ENCODE measurements at places on chromosomes 5 and 9.

DNA sequence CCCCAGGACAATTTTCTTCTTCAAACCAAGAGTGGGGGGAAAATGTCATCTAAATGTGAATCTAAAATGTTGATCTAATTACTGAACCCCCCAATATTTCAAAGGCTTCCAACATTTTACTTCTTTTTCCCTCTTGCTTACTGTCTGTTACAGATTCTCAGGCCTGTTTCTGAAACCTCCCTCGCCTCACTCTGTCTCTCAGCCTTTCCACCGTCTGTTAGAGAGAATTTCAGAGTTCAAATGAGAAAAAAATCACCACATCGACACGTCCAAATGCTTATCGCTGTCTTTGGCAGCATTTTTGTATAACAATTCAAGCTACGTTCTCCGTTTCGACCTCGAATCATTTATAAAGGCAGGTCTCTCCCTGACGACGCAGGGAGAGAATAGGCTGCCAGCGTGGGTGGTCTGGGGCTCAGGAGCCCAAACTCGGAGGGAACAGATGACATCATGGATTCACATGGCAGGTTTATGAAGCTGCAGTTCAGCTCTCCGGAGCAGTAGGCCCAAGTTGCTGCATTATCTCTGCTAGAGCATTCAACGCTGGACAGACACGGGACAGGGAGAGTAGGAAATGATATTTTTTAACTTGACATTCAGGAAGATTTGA is 139.8 kb downstream of the GAS1 start:
- no peak for DNase-seq

- DNase-seq, result no peak
Measured at GRCh38 chr5:39132792-39133191, 58.6 kb upstream of the RICTOR start.

- no peak for DNase-seq
Measured at GRCh38 chr5:39257554-39257953, 38.2 kb upstream of the FYB1 start.

GRCh38 chr5:142246258-142246657 is 78.6 kb downstream of the SPRY4 start:
- DNase-seq, result no peak

- DNase-seq, result no peak
Measured at GRCh38 chr5:102663749-102664530, 91.2 kb upstream of the PAM start.

GRCh38 chr9:135886147-135886981 is 21.0 kb downstream of the CAMSAP1 start:
- no peak for DNase-seq

GRCh38 chr9:33082128-33082527 is 5.7 kb upstream of the SMU1 start:
- DNase-seq, result no peak

DNA sequence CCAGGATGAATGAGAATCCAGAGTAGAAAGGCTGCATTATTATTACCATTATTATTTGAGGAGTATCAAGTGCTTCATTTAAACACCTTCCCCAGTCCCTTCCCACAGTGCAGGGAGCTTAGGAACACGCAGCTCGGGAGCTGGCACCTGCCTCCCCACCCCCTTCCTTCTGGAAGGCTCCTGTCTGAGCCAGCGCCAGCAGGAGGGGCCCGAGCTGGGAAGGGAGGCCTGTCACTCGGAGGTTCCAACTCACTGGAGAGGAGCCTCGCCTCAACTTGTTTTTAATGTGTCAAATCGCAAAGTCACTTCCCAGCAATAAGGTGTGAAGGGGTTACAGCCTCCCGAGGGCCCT is 156.4 kb upstream of the IRX4 start:
- DNase-seq, result no peak

- DNase-seq, result no peak
Measured at GRCh38 chr9:134136118-134136995, 475 bp downstream of the WDR5 start.

- DNase-seq, result no peak
Measured at GRCh38 chr5:136525597-136525996, 160.3 kb upstream of the TRPC7 start.

GRCh38 chr5:40052808-40053207 is 626.9 kb upstream of the PTGER4 start:
- no peak for DNase-seq

GRCh38 chr5:132467287-132467984 is 23.1 kb downstream of the IRF1 start:
- no peak for DNase-seq

DNA sequence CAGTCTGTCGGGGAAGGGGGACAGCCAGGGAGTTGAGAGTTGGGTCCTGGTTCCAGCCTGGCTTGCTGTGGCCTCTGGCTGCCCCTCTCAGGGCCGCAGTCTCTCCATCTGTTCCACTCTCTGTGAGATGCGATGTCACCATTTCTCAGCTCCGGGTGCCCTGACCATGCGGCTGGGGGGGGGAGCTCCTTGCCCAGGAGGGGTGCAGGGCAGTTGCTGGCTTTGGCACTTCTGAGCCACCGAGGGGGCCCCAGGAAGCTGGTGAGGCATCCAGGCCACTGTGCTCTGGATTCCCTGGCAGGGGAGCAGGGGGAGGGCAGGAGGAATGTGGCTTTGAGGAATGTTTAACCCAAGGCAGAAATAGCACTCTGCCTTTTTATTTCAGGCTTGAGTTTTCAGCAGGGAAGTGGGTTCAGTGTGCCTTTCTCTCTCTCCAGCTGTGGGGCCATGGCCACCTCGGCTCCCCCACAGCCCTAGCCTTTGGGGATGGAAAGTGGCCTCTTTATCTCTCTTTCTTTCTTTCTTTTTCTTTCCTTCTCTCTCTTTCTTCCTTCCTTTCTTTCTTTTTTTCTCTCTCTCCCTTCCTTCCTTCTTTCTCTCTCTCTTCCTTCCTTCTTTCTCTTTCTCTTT is 11.0 kb downstream of the NCS1 start:
- no peak for DNase-seq

DNA sequence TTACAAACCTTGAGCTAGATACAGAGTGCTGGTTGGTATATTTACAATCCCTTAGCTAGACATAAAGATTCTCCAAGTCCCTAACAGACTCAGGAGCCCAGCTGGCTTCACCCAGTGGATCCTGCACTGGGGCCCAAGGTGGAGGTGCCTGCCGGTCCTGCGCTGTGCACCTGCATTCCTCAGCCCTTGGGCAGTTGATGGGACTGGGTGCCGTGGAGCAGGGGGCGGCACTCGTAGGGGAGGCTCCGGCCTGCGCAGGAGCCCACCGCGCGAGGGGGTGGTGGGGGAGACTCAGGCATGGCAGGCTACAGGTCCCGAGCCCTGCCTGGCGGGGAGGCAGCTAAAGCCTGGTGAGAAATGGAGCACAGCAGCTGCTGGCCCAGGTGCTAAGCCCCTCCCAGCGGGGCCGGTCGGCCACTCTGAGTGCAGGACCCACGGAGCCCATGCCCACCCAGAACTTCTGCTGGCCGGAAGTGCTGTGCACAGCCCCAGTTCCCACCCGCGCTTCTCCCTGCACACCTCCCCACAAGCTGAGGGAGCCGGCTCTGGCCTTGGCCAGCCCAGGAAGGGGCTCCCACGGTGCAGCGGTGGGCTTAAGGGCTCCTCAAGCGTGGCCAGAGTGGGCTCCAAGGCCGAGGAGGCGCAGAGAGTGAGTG is 1464.7 kb downstream of the EFNA5 start:
- no peak for DNase-seq

GRCh38 chr9:119789987-119790386 is 420.8 kb upstream of the BRINP1 start:
- DNase-seq, result no peak

GRCh38 chr5:52893105-52893504 is 96.0 kb upstream of the ITGA2 start:
- no peak for DNase-seq

- no peak for DNase-seq
Measured at GRCh38 chr5:88799938-88800535, 82.9 kb downstream of the MEF2C start.

DNA sequence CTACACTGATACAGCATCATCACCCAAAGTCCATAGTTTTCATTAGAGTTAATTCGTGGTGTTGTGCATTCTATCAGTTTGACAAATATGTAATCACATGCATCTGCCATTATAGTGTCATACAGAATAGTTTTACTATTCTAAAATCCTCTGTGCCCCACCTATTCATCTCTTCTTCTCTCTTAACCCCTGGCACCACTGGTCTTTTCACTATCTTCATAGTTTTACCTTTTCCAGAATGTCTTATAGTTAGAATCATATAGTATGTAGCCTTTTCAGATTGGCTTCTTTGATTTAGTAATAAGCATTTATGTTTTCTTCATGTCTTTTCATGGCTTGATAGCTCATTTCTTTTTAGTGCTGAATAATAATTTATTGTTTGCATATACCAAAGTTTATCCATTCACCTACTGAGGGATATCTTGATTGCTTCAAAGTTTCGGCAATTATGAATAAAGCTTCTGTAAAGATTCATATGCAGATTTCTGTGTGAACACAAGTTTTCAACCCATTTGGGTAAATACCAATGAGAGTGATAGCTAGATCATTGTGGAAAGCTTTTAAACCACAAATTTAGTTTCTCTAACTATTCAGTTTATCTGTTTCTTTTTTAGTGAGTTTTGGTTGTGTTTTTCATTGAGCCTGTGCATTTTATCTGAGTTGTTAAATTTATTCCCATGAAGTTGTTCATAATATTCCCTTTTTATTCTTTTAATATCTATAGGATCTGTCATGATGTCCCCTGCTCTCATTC is 84.9 kb downstream of the RALGPS1 start:
- no peak for DNase-seq

GRCh38 chr5:66161356-66161755 is 17.3 kb downstream of the SREK1 start:
- DNase-seq, result no peak

GRCh38 chr9:98254228-98255060 is 1.0 kb downstream of the TBC1D2 start:
- DNase-seq, result no peak

GRCh38 chr9:110065532-110065931 is 142.4 kb downstream of the C9orf152 start:
- DNase-seq, result no peak

- DNase-seq, result no peak
Measured at GRCh38 chr9:97502984-97503861, 1.8 kb downstream of the TMOD1 start.

- DNase-seq, result no peak
Measured at GRCh38 chr5:52983731-52984636, 5.2 kb upstream of the ITGA2 start.

GRCh38 chr5:90865180-90865579 is 306.6 kb downstream of the ADGRV1 start:
- no peak for DNase-seq

- no peak for DNase-seq
Measured at GRCh38 chr5:140298183-140298601, 4.7 kb downstream of the PFDN1 start.

- DNase-seq, result no peak
Measured at GRCh38 chr9:15572200-15572770, 19.4 kb downstream of the CCDC171 start.

- DNase-seq, result no peak
Measured at GRCh38 chr5:155919126-155919525, 407.8 kb upstream of the SGCD start.

GRCh38 chr9:6968271-6968670 is 210.5 kb downstream of the KDM4C start:
- no peak for DNase-seq

GRCh38 chr9:27929841-27930240 is 356.6 kb upstream of the C9orf72 start:
- DNase-seq, result no peak

GRCh38 chr9:20394969-20395368 is 227.3 kb downstream of the MLLT3 start:
- no peak for DNase-seq

DNA sequence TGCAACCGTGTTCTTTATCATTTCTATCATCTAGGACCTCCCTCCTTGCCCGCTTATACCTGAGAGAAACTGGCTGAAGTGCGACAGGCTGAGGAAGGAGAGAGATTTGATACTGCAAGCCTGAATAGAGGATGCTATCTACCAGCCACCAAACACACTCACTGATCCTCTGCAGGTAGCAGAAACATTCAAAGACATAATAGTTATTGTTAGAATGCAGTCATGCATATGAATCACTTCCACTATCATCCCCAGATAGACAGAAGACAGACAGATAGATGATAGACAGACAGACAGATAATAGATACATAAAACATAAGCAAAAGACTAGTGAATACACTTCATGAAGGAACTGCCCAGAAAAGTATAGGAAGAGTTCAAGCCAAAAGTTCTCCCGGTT is 32.9 kb downstream of the FAM81B start:
- DNase-seq, result no peak

- no peak for DNase-seq
Measured at GRCh38 chr9:112820881-112821280, 69.8 kb downstream of the SLC46A2 start.

GRCh38 chr5:81171769-81172168 is 61.4 kb upstream of the CKMT2 start:
- no peak for DNase-seq

DNA sequence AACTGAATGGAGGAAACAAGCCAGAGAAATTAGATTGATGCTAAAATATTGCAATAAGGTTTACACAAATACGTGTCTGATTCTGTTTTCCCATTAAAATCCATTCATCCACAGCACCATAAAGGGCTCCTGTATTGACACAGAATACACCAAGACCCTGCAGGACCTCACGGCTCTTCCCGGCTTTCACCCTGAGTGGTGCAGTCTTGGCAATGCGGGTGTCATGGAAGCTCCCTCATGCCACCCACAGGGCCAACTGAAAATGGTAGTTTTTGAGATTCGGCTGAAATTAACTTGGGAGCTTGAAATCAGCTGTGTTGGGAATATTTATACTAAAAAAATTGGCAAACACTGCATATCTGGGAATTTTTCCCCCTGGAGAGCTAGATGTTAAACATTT is 17.3 kb upstream of the EXOC3 start:
- no peak for DNase-seq

- no peak for DNase-seq
Measured at GRCh38 chr5:126067404-126067803, 355.8 kb upstream of the GRAMD2B start.

DNA sequence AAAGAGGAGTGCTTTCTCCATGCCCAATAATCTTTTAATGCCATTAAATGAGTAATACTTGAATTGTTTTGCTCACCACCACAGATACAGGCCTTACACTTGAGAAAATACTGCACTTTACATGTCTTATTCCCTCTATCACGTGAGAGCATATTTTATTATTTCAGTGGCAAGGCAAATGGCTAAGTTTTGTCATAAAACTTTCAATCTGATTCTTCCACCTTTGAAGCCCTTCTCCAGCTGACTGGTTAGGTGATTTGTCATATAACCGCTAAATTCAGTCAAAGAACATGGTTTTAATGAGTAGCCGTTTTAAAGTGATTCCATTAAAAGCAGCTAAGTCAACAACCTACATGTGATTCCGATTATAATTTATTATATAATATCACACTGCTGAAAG is 43.8 kb downstream of the FAT2 start:
- no peak for DNase-seq

GRCh38 chr5:72101828-72102227 is 5.4 kb upstream of the MAP1B start:
- no peak for DNase-seq

GRCh38 chr5:149221326-149221725 is 50.3 kb upstream of the AFAP1L1 start:
- DNase-seq, result no peak

- no peak for DNase-seq
Measured at GRCh38 chr9:34459941-34460340, 1.3 kb downstream of the DNAI1 start.

- DNase-seq, result no peak
Measured at GRCh38 chr9:126549246-126550006, 64.3 kb upstream of the LMX1B start.

Measured in stimulated activated CD4-positive, alpha-beta T cell treated with anti-CD3 and anti-CD28 coated beads, Interleukin-12 subunit alpha, Interleukin-12 subunit beta, amount 100 ng/mL, for 48 hours (primary cell).